SW 1271 (cell line): ENCODE measurements at places on chromosomes 1 and 21.
A peak's percentile ranks its signal among the peaks of the same experiment; 100 is the strongest.

GRCh38 chr1:178692564-178693327 lies 32.3 kb upstream of the RALGPS2 start:
- no peak for DNase-seq

DNA sequence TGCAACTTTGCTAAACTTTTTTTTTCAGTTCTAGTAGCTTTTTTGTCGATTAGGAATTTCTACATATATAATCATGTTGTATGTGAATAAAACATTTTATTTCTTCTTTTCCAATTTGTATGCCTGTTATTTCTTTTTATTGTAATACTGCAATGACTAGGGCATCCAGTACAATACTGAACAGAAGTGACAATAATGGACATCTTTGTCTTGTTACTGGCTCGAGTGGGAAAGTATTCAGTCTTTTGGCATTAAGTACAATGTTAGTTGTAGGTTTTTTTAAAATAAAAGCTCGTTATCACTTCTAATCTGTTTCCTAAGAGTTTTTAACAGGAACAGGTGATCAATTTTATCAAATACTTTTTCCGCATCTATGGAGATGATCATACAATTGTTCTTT lies 9.8 kb downstream of the STPG1 start:
- DNase-seq, result no peak

DNA sequence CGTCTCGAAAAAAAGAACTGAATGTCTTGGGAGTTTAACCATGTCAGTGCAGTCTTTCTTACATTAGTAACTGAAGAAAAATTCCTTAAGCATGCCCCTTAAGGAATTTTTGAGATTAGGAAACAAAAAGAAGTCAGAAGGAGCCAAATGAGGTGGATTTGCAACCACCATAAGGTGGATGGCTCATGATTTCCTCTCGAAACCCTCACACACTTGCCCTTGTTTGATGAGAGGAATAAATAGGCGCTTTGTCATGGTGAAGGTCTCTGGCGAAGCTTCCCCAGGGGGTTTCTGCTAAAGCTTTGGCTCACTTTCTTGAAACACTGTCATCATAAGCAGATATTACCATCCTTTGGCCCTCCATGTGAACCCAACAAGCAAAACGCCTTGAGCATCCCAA lies 68.2 kb downstream of the POFUT2 start:
- no peak for DNase-seq

DNA sequence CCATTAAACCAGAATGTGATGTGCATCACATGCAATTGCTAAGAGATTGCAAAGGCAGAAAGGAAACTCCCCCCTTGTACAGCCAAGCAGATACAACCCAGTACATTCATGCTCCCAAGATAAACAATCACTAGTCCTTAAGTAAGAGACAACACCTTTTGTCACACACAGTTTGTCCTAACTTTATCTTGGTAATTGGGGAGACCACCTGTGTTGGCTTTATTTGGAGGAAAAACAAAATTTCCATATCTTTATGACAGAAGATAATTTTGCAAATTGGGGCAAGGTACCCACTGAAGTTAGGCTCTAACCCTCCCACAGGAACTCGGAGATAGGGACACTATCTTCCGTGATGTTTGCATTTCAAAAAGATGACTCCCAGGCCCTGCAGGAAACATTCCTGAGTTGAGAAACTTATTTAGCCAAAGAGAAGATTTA lies 175.0 kb upstream of the TNR start:
- no peak for DNase-seq

- DNase-seq, result peak; percentile 4
Observed at GRCh38 chr1:43776043-43776761, 68.9 kb downstream of the ST3GAL3 start.

GRCh38 chr1:220803401-220804201 lies 16.9 kb downstream of the MTARC1 start:
- no peak for DNase-seq

DNA sequence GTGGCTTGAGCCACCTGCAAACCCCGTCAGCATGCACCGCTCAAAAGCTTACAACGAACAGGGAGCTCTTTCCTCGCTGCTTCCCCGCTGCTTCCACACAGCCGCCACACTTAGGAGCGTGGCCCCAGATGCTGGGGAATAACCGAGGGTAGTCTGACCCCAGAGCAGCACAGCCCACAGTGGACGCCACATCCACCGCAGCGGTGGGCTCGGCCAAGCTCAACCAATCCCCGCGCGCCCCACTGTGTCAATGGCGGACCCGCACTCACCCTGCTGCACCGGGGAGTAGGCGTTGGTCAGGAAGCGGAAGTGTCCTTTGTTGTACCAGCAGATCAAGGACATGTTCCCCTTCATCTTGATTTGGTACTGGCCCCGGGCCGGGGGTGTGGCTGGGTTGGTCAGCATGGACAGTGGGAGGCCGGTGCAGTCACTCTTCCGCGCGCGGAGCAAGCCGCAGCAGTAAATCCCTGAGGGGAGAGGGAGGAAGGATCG lies 93.5 kb downstream of the PGBD5 start:
- DNase-seq, result no peak

DNA sequence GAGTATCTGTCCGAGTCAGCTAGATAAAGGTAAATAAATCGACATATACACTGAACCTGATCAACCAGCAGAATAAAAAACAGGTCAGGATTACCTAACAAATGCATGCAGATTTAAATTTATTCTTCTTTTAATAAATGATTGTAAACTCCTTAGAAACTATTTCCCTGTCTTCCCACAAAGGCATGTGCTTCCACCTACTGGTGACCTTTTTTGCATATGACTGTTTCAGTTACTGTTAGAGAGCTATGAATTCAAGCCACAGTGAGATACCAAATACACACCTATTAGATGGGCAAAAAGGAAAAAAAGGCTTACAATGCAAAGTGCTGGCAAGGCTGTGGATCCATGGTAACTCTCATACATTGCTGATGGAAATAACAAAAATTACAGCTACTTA lies 957.4 kb upstream of the NCAM2 start:
- no peak for DNase-seq

- no peak for DNase-seq
Observed at GRCh38 chr1:111648806-111649205, 29.2 kb downstream of the RAP1A start.

- DNase-seq, result no peak
Observed at GRCh38 chr1:59143811-59144210, 153.1 kb upstream of the FGGY start.

DNA sequence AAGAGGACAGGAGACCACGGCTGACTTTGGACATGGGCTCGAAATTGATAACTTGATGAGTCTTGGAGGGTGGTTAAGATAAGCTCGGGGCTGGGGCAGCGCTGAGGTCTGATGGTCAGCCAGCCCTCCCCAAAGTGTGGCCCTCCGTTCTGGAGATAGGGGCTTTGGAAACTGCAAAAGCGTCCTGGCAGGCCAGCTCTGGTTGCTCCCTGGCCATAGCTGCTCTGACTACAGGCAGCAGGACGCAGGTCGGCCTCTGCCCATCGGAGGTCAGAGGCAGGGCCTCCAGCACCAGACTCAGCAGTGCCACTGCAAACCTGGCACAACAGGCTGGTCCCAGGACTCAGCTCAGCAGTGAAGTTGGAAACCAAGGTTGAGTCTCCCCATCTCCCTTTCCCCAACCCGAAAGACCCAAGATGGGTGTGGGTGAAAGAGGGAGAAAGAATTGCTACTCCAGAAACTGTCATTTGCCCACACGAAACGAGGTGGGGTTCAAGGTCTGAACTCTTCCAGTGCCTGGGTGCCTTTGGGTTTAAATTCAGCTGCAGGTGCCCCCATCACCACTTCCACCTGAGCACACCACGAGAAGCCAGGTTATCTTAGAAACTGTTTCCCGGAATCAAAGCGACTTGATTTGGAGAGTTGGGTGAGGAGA lies 4.8 kb downstream of the SIM2 start:
- DNase-seq, result no peak

DNA sequence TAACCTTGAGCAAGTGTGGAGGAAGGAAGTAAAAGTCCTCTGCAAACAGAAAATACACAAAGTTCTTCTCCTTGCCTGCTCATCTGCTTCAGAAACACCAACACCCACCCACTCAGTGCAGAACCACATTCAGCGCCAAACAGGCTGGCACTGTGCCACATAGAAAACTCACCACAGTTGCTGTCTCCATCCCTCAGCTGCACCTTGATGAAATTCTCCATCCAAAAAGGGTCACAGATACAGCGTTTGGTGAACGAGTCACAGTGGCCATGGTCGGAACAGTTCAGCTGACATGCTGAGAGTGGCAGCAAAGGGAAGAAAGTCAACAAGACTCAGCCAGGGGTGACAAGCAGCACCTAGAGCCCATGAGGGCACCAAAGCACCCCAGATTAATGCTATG lies 114.5 kb downstream of the KIAA0319L start:
- no peak for DNase-seq

GRCh38 chr1:236066828-236067386 lies 2.0 kb upstream of the NID1 start:
- DNase-seq, result no peak

DNA sequence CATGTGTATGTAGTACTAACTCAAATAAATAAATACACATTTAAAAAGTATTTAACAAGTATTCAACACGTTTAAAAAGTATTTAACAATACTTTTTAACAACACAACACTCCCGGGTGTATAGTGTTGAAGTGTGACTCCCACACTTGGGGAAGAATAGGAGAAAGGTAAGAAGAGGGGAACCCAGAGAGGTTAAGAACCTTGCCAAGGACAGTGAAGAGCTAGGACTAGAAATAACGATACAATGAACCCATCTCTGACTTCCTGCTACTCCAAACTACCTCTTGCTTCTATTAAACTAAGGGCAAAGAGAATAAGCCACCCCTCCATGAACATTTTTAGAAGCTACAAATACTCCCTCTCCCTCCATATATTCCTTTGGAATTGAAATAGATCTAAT lies 1.7 kb upstream of the GFI1 start:
- no peak for DNase-seq

DNA sequence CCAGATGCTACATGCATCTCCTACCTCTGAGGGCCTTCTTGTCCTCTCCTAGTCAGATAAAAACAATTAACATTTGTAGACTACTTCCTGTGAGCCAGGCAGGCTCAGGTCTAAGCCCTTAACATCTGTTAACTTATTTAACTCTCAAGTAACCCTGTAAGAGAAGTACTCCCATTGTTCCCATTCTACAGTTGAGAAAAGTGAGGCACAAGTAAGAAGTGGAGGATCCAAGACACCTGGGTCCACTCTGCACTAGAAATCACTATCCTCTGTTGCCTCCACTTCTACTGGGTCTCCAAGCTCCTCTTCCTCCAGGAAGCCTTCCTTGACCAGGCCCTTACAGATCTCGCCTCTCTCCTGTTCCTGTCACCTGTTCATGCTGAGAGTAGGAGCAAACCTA lies 9.7 kb downstream of the C1orf216 start:
- DNase-seq, result no peak

DNA sequence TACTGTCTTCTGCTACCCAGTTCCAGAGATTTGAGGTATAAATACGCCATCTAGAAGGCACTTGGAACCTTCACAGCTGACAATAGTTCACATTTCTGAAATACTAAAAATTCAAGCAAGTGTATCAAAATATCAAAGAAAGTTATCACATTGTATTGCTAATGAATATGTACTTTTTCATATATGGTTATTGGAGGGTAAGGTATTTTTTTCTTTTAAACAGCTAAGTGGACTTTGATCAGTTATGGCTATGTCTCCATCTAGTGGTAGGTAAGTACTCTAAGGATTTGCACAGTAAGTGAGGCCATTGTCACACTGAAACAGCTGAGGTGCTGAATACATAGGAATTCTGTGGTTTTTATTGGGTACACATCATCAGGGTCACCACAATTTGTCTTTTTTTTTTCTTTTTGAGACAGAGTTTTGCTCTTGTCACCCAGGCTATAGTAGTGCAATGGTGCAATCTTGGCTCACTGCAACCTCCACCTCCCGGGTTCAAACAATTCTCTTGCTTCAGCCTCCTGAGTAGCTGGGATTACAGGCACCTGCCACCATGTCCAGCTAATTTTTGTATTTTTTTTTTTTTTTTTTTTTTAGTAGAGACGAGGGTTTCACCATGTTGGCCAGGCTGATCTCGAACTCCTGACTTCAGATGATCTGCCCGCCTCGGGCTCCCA lies 49.1 kb upstream of the CR2 start:
- DNase-seq, result peak; percentile 73

- DNase-seq, result no peak
Observed at GRCh38 chr21:42988236-42988965, 14.0 kb downstream of the PKNOX1 start.

DNA sequence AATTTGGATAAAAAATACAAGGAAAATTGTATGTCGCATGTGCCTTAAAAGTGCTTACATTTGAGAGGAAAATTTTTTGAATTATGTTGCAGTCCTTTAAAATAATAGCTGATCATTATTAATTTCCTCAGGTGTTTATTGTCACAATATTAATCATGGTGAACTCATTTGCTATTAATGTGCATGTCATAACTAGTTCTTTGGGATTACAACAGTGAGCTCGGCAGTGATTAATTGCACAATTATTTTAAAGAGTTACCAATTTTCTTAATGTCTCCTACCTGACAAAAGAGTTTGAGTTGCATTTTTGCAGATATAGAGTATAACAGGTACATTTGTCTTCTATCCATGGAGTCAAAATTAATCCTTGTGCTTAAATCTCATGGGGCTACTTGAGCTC lies 854.3 kb downstream of the BRINP3 start:
- no peak for DNase-seq

GRCh38 chr21:15212206-15212605 lies 147.4 kb upstream of the NRIP1 start:
- DNase-seq, result no peak
